ENCODE measurements at places on chromosomes 6 and 20.

DNA sequence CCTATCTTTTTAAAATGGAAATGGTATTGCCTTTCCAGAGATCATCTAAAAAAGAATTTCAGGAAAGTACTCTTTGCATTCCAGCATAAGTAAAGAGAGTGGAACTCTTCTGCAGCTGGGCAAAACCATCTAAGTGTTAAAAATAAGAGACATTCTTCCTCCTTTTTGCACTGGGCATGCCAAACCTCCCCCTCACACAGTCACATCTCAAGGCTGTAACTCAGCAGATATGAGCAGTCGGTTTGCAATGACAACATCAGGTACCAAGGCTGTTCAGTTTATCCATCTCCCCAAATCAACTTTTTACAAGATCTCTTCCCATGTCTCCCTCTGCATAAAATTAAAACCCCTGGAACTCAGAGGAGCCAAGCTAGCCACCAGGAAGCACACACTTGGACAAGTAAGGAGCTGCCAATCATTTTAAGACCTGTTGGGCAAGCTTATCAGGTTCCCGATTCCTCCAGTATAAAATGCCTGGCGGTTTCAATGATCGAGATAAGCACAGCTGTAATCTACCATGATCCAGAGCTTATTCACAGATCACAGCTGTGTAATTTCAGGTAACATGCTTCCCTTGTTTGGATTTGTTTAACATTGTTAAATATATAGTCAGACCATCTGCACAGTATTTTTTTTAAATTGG is 23.2 kb downstream of the ID4 start:
- no peaks in the 10 kb centered on the region for H3K27me3 ChIP-seq
- no peak overlapping the region for H3K4me3 ChIP-seq
- H3K4me1 ChIP-seq = no peaks in the 10 kb centered on the region
- DNase-seq = no peak
- H3K27ac ChIP-seq = no peak overlapping the region

GRCh38 chr6:97460394-97461080 is 177.5 kb upstream of the MMS22L start:
- H3K27ac ChIP-seq = no peak overlapping the region
- H3K36me3 ChIP-seq = no peaks in the 10 kb centered on the region
- no peaks in the 10 kb centered on the region for H3K27me3 ChIP-seq

- peaks cover 5% of the 10 kb centered on the region for H3K4me1 ChIP-seq
- H3K27me3 ChIP-seq = peaks cover 7% of the 10 kb centered on the region
- no peaks in the 10 kb centered on the region for H3K36me3 ChIP-seq
- DNase-seq = no peak
- no peak overlapping the region for H3K27ac ChIP-seq
These were observed 34.4 kb upstream of the PTPN1 start for GRCh38 chr20:50475681-50476292.

DNA sequence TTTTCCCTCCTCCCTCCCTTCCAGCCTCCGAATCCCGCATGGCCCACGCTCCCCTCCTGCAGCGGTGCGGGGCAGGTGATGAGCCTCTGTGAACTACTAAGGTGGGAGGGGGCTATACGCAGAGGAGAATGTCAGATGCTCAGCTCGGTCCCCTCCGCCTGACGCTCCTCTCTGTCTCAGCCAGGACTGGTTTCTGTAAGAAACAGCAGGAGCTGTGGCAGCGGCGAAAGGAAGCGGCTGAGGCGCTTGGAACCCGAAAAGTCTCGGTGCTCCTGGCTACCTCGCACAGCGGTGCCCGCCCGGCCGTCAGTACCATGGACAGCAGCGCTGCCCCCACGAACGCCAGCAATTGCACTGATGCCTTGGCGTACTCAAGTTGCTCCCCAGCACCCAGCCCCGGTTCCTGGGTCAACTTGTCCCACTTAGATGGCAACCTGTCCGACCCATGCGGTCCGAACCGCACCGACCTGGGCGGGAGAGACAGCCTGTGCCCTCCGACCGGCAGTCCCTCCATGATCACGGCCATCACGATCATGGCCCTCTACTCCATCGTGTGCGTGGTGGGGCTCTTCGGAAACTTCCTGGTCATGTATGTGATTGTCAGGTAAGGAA is at the start of gene OPRM1:
Gene OPRM1 (plus strand): TSS at position 10 of the 612 bp plus-strand sequence. CDS start 305 bp downstream, at position 315.
- peak; percentile 83 for DNase-seq
- no peak within 1 kb of the TSS for H3K27ac ChIP-seq
- no peak within 1 kb of the TSS for H3K4me3 ChIP-seq
- peaks cover 7% of the 10 kb centered on the region for H3K4me1 ChIP-seq

- H3K4me1 ChIP-seq = no peaks in the 10 kb centered on the region
- H3K4me3 ChIP-seq = no peak overlapping the region
- DNase-seq = no peak
- no peaks in the 10 kb centered on the region for H3K27me3 ChIP-seq
These were observed 82.7 kb upstream of the CNR1 start for GRCh38 chr6:88248709-88249321.

DNA sequence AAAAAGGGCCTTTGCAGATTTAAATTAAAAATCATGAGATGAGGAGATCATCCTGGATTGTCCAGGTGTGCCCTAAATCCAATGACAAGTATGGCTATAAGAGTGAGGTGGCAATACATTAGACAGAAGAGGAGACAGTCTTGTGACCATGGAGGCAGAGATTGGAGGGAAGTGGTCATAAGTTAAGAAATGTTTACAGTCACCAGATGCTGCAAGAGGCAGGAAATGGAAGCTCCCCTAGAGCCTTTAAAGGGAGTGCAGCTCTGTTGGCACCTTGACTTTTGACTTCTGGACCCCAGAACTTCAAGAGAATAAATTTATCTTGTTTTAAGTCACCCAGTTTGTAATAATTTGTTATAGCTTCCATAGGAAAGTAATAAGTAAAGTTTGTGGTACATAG is 61.1 kb downstream of the HMGN3 start:
- H3K4me1 ChIP-seq = peaks cover 2% of the 10 kb centered on the region
- H3K4me3 ChIP-seq = no peak overlapping the region
- H3K27ac ChIP-seq = no peak overlapping the region
- H3K36me3 ChIP-seq = no peaks in the 10 kb centered on the region
- H3K27me3 ChIP-seq = no peaks in the 10 kb centered on the region

DNA sequence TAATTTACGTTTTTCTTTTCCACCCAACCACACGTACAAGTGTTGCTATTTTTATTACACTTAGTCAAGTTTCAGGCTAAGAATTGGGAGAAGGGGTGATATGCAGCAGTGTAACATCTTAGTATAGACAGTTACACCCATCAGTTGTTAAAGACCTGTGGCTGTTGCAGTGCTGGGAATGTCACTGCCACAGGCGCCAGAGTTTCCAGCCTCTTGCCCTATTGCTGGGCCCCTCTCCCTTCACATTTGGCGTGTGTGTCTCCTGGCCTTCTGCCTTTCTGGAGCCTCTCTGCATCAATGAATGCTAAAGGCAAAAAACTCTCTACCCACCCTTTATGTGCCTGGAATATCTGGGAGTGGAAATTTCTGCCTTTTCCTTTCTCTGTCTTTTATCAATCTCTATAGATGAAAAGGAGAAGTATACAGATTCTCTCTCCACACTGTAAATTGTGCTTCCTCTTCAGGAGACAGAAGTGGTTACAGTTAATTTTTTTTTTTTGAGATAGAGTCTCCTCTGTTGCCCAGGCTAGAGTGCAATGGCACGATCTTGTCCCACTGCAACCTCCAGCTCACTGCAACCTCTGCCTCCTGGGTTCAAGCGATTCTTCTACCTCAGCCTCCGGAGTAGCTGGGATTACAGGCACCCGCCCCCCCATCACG is 73.0 kb downstream of the TIAM2 start:
- H3K27me3 ChIP-seq = no peaks in the 10 kb centered on the region
- no peaks in the 10 kb centered on the region for H3K36me3 ChIP-seq
- H3K27ac ChIP-seq = no peak overlapping the region
- no peak for DNase-seq
- no peak overlapping the region for H3K4me3 ChIP-seq
- no peaks in the 10 kb centered on the region for H3K4me1 ChIP-seq

- H3K27me3 ChIP-seq = no peaks in the 10 kb centered on the region
- no peak for DNase-seq
- H3K27ac ChIP-seq = no peak overlapping the region
- no peaks in the 10 kb centered on the region for H3K36me3 ChIP-seq
These were observed 48.7 kb downstream of the NCOA7 start for GRCh38 chr6:125839471-125839870.

DNA sequence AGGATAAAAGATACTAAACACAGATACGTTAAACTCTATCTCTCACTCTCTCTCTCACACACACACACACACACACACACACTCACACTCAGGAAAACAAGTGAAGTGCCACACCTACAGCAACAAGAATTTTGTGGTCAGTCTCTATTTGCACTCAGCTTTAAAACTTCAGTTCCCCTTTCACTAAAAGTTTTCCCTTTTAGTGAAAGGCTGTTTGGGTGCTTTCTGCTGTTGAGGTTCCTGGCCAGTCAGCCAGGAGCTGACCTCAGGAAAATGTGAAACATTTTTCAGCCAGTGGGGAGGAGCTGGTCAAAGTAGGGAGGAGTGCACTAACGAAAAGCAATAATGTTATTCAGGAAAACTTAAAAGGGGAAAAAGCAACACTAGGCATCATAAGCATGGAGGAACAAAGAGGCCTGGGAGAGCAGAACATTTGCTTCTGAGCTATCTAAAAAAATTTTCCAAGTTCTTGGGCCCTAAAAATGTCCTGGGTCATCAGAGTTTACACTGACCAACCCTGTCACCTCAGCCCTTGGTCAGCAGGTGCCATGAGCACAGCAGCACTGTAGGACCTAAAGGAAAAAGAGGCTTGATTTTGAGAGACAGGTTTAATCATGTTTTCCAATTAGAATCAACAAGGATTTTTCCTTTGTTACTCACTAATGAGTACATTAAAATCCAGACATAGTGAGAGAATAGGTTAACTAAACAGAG is 30.7 kb upstream of the NT5E start:
- no peaks in the 10 kb centered on the region for H3K27me3 ChIP-seq
- DNase-seq = no peak
- H3K4me3 ChIP-seq = no peak overlapping the region
- no peaks in the 10 kb centered on the region for H3K36me3 ChIP-seq
- no peaks in the 10 kb centered on the region for H3K4me1 ChIP-seq

DNA sequence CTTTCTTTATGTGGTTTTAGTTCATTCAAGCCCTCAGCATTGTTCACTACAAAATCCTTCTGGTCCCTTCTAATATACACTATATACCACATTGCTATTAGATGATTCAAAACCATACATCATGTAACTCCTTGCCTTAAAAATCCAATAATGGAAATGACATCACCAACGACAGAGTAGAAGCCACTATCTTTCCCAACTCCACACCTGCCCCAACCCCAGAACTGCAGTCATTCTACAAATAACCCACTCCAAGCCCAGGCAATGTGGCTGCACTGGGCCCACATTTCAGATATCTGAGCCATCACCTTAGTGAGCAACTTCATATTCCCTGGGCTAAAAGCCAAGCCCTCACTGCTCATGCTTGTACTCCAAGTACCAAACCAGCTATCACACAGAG is 22.6 kb upstream of the RUNX2 start:
- no peak for DNase-seq
- no peaks in the 10 kb centered on the region for H3K36me3 ChIP-seq
- no peak overlapping the region for H3K27ac ChIP-seq
- no peak overlapping the region for H3K4me3 ChIP-seq
- H3K4me1 ChIP-seq = no peaks in the 10 kb centered on the region

DNA sequence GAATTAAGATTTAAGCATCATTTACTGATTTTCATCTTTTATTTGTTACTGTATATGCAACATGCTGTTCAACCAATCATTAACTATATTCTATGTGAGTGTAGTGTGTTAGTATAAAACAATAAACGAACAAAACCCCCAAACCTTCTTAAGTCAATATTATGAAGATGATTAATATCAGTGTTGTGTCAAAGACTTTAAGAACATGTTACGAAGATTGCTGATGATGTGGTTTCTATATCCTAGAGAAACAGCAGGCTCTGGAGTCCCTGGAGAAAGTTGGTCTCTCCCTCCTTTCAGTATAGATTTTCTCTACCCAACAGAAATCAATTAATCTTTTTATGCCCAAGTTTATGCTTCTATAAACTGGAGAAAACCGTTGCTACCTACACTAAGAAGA is 393.8 kb upstream of the HSF2 start:
- no peaks in the 10 kb centered on the region for H3K27me3 ChIP-seq
- DNase-seq = no peak
- H3K4me1 ChIP-seq = peaks cover 16% of the 10 kb centered on the region
- H3K36me3 ChIP-seq = no peaks in the 10 kb centered on the region

GRCh38 chr6:111793711-111794111 is 79.5 kb downstream of the FYN start:
- peaks cover 22% of the 10 kb centered on the region for H3K4me1 ChIP-seq
- no peak overlapping the region for H3K4me3 ChIP-seq
- H3K27ac ChIP-seq = peak overlapping the region; percentile 15
- no peak for DNase-seq

DNA sequence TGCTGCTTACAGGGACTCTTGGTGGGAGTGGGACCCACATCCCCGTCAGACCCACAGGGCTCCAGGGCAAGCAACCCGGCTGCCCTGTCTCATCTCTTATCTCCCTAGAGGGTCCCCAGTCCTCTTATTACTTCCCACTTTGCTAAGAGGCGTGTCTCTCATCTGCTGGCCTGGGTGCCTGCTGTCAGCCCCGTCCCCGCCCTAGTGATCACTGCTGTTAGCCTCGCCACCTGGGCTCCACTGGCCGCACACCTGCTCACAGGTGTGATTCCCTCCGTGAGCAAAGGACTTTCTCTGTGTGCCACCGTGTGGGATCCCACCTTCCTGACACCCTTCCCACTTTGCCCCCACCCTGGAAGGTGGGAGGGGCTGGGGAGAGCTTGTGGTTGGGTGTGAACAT is 57.6 kb downstream of the TCP11 start:
- H3K4me3 ChIP-seq = no peak overlapping the region
- no peak for DNase-seq
- H3K4me1 ChIP-seq = no peaks in the 10 kb centered on the region
- no peaks in the 10 kb centered on the region for H3K27me3 ChIP-seq
- no peak overlapping the region for H3K27ac ChIP-seq

GRCh38 chr6:139251045-139251690 is 40.6 kb downstream of the TXLNB start:
- H3K27me3 ChIP-seq = no peaks in the 10 kb centered on the region
- H3K4me1 ChIP-seq = no peaks in the 10 kb centered on the region
- no peak overlapping the region for H3K4me3 ChIP-seq
- H3K36me3 ChIP-seq = no peaks in the 10 kb centered on the region

- no peak for DNase-seq
- no peak overlapping the region for H3K4me3 ChIP-seq
- H3K36me3 ChIP-seq = no peaks in the 10 kb centered on the region
- no peak overlapping the region for H3K27ac ChIP-seq
- H3K4me1 ChIP-seq = peaks cover 5% of the 10 kb centered on the region
These were observed 107.0 kb upstream of the FOXO3 start for GRCh38 chr6:108453601-108454185.

DNA sequence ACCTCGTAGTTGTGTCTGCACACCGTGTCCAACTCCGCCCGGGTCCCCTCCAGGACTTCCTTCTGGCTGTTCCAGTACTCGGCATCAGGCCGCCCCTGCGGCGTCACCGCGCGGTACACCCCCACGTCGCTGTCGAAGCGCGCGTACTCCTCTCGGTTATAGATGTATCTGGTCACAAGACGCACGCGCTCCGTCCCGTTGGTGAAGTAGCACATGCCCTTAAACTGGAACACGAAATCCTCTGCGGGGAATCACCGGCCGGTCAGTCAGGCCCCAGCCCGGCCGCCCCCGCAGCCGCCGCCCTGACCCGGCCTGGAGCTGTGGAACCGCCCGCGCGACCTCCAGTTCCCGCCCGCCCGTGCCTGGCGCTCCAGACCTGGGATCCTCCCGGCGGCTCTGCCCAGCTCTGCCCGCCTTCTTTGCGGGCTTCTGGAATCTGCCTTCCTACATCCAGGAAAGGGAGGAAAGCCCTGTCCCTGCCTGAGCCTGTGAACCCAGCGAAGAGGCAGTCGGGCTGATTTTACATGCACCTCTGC is 1.6 kb downstream of the HLA-DQB1 start:
- no peak for DNase-seq
- H3K4me3 ChIP-seq = no peak overlapping the region
- no peaks in the 10 kb centered on the region for H3K36me3 ChIP-seq
